ENCODE measurements at places on chromosomes 13 and 19.

DNA sequence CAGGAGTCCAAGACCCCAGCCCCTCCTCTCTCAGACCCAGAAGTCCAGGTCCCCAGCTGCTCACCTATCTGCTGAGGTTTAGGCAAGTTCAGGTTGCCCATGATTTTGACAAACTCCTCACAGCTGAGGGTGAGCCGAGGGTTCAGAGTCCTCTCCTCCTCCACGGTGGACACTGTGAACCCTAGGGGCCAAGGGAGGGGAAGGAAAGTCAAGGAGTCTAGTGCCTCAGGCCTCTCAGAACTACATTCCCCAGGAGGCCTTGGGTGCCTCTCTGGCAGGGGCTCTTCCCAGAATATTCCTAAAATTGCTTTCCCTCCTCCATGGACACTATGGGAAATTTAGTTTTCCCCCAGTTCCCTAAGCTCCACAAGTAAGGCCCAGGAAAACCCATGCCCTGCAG, 3.3 kb upstream of the PHLDB3 start:
- no peak for DNase-seq

- no peak for DNase-seq
These were observed 1608.8 kb downstream of the OLFM4 start for GRCh38 chr13:54637366-54637765.

DNA sequence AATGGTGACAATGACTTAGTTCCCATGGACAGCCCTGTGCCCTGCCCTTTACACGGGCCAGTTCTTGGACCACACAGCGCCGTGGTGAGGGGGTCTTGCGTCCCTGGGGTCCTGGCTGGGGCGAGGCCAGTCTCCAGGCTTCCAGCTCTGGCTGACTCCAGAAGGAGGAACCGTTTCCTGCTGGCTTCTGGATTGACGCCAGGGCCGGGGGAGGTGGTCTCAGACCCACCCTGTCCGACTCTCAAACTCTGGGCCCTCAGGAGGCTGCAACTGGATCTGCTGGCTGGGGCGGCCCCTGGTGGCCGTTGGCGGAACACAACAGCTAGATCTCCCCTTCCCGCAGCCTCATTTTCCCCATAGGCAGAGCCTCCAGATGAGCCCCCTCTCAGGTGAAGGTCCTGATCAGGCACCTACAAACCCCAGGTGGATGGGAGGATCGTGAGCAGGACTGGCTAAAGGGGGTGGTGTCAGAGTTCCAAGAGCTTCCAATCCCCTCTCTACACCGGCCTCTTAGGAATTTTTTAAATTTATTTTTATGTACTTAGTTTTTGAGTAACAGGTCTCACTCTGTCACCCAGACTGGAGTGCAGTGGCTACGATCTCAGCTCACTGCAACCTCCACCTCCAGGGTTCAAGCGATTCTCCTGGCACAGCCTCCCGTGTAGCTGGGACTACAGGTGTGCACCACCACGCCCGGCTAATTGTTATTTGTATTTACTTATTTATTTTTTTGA, 8.0 kb downstream of the CCDC194 start:
- DNase-seq = no peak

DNA sequence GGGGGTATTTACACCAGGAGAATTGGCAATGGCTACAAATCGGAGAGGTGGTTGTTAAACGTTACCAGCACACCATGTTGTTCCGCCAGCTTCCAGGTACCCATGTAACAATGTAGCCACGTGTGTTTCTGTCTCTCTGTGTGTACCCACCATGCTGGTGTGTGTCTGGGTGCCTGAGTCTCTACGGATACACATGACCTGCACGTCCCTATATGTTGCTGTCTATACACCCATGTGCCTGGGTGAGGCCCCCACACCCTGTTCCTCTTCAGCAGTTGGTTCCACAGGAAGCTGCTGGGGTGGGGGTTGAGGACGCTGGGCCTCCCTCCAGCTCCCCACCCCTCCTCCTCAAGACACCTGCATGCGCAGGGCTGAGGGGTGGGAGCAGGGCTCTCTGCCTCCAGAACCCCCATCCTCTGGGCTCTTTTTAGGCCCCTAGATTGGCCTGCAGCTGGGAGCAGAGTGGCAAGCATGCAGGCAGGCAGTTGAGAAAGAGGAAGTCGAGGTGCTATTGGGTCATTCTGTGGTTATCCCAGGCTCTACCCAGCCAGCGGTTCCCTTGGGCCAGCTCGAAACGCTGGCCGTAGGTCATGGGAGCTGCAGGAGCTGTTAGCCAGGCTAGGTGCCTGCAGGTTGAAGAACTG, at the start of gene ARHGEF18:
Gene ARHGEF18 (plus strand): TSS at position 351 of the 644 bp plus-strand sequence. CDS start 13,954 bp downstream, outside the sequence.
- DNase-seq = no peak

GRCh38 chr19:56085571-56086275, 35.4 kb downstream of the ZNF787 start:
- no peak for DNase-seq

GRCh38 chr13:24719139-24719538, 38.9 kb downstream of the ATP12A start:
- DNase-seq = no peak

GRCh38 chr19:18491995-18492953, 29.6 kb downstream of the ELL start:
- no peak for DNase-seq

DNA sequence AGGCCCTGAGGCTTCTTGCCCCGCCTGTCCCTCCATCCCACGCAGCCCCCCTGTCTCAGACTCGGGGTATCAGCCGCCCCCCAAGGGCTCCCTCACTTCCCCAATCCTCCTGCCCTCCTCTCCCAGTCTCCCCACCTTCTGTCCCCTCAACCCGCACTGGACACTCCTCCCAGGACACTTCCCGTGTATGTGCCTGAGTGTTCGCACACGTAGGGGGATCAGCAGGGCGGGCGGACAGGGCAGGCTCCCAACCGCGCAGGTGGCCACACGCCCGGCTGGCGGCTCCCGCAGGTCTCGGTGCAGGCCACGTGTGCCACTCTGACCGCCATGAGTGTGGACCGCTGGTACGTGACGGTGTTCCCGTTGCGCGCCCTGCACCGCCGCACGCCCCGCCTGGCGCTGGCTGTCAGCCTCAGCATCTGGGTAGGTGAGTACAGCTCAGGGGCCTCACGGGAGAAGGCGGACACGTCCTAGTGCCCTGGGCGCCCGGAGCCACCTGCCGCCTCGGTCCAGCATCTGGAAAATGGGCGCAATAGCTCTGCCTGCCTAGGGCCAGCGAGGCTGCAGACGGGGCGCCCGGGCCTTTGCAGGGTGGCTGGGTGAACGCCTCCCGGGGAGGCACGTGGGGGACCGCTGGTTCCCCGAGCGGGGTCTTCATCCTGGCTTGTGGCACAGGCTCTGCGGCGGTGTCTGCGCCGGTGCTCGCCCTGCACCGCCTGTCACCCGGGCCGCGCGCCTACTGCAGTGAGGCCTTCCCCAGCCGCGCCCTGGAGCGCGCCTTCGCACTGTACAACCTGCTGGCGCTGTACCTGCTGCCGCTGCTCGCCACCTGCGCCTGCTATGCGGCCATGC, 2.3 kb downstream of the KISS1R start:
- no peak for DNase-seq

DNA sequence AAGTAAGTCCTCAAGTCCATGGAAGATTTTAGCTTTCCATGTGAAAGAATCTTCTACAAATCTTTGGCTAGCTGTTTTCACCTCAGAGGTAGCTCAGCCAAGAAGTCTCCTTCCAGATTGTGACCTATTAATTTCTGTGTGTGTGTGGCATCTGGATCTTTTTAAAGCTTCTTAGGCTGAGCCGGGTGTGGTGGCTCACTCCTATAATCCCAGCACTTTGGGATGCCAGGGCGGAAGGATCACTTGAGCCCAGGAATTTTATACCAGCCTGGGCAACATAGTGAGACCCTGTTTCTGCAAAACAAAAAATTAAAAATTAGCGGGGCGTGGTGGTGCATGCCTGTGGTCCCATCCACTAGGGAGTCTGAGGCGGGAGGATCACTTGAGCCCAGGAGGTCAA, 13.4 kb upstream of the SLC44A2 start:
- DNase-seq = no peak

- peak; percentile 85 for DNase-seq
These were observed at the start of gene ZNF350 for GRCh38 chr19:51986309-51987291. ZNF350 (minus strand) TSS chr19:51986840; CDS start chr19:51974360, 12,480 bp downstream.

DNA sequence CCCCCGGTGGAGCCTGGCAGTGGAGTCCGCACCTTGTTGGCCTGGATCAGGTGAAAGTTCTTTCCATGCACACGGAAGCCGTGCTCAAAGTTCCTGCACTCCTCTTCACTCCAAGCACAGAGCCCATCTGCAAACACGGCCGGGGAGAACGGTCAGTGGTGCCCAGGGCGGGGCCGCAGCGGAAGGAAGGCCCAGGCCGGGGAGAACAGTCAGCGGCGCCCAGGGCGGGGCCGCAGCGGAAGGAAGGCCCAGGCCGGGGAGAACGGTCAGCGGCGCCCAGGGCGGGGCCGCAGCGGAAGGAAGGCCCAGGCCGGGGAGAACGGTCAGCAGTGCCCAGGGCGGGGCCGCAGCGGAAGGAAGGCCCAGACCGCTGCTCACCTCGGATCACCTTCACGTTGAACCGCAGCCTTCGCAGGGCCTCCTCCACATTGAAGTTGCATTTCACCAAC, 20.6 kb upstream of the PLPP2 start:
- no peak for DNase-seq

DNA sequence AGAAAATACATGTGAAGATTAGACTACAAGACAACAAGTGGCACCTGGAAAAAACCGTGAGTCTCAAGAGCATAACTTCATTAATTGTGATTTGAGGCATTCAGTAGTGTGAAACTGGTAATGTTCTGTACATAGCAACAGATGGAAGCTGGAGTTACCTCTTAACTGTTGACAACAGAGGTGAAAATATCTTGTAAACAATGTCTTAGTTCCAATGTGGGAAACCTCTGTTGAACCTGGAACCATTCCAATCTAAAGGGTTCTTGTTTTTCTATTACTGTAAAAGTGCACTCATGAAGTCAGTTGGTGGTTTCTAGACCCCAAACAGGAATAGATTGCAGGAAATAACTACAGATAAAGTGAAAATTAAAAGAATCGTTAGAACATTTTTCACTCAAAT, 728.4 kb downstream of the SLITRK1 start:
- no peak for DNase-seq

GRCh38 chr13:25977671-25978070, 74.1 kb downstream of the SHISA2 start:
- DNase-seq = no peak

- DNase-seq = peak; percentile 21
These were observed 9.8 kb upstream of the CLN5 start for GRCh38 chr13:76982061-76982460.

DNA sequence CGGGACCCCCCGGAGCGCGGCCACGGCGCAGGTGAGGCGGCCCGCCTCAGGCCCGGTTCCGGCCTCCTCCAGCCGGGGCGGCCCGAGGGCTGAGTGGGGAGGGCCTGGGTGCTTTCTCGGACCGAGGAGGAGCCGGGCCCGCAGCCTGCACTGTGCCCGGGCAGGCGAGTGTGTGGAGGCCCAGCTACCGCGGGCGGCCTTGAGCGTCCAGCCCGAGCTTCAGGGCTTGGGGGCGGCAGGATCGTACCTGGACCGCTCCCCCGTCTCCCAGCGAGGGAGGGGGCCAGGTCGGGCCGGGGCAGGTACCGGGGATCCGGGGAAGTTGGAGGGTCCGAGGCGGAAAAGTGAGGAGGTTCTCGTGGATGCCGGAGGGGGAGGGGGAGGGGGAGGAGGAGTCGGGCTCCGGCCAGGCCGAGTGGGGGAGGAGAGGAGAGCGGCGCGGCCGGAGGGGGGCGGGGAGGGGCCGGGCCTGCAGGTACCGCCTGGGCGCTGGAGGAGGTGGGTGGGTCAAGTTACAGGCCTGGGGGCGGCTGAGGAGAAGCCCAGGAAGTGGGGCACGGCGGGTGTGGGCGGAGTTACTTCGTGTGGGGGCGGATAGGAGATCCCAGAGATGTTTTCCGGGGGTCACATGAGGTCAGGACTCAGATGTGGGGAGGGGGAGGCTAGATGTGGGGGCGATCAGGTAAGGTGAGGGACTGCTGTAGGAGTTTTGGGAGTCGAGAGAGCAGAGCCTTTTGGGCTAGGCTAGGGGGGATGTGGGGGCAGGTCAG, 545 bp downstream of the NACC1 start:
- no peak for DNase-seq

- DNase-seq = no peak
These were observed at the start of gene HS6ST3 for GRCh38 chr13:96089749-96090239. HS6ST3 (plus strand) TSS chr13:96090107.

- DNase-seq = no peak
These were observed 33.3 kb downstream of the SUGP2 start for GRCh38 chr19:18999896-19000620.

DNA sequence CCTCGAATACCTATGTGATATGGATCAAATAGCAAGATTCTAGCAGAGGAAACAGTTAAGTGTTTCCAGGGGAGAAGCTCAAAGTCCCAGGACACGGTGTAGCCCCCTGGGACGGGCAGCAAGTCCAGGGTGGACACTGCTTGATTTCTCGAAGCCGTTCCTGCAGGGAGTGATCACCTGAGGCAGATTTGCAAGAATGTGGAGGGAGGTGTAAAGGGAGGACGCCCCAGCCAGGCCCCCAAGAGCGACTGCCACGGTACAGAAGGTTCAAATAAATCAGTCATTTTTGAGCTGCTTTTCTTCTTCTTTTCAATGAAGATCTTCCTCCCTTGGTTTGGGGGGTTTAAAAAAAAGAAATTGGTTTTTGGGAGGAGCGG, 41.4 kb downstream of the KLF2 start:
- no peak for DNase-seq

GRCh38 chr13:113865427-113865826, 1.6 kb upstream of the GAS6 start:
- no peak for DNase-seq

DNA sequence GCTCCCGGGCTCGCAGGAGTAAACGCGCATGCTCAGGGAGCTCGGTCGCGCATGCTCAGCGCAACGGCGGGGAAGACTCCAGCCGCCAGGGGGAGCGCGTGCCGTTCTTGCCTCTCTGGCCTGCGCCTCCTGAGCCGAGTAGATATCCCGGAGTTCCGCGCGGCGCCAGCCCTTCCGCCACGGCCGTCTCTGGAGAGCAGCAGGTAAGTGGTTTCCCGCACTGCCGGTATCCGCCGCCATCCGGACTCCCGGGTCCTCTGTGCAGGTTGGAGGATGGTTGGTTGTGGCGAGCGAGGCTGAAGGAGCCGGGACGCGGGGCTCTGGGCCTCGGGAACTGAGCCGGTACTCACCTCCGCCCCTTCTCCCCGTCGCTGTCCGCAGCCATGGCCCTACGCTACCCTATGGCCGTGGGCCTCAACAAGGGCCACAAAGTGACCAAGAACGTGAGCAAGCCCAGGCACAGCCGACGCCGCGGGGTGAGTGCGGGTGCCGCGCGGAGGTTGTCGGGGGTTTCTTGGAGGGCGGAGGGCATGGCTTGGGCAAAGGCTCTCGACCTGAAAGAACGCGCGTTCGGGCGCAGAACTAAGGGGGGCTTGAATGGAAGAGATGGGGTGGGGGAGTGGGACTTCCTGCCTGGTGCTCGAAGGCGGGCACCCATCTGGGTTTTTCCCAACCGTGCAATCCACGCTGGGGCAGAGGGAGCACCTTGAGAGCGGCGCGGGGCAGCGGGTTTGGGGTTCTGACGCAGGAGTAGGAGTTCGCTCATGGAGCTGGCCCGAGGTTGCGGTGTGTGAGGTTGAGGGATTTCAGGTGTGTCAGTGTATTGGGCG, at the start of gene RPL36:
Gene RPL36 (plus strand): TSS at position 171 of the 830 bp plus-strand sequence. CDS start 213 bp downstream, at position 384.
- DNase-seq = peak; percentile 65

- DNase-seq = no peak
These were observed 386.6 kb downstream of the DIAPH3 start for GRCh38 chr13:59776924-59777690.

Data from NCI-H524 treated with DMSO at 0.1 percent for 48 hours (cell line).